ELF-1 (cell line): ENCODE measurements at places on chromosomes 7 and 10.

GRCh38 chr10:1229116-1229515 lies 172.9 kb downstream of the WDR37 start:
- DNase-seq, result no peak

DNA sequence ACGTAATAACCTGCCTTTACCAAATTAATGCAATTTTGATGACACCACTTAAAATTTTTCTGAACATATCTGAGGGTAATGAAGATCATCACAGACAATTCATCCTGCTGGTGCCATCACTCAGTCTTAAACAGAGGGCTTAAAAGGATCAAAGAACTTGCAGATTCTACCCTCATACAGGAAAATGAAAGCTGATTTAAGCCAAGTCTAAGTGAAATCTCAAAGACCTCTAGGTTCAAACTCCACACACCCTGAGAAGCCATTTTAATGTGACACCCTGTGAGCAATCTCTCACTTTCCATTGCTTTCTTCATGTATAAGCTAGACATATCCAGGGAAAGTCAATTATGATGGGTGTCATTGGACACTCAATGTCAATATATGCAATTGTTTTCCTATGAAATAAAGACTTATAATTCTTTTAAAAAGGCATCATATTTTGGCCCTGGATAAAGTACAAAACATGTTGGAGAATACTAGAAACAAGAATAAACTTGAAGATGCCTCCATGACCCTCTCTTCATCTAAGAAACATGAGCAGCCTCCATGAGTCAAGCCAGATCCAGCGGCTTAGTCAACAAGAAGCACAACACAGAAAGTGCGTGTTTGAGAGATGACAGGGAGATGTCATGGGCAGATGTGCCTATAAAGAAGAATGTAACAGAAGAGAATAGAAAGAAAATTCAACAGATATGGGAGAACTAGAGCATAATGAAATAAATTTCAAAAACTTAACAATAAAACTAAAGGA lies 291.9 kb downstream of the PARD3 start:
- no peak for DNase-seq

DNA sequence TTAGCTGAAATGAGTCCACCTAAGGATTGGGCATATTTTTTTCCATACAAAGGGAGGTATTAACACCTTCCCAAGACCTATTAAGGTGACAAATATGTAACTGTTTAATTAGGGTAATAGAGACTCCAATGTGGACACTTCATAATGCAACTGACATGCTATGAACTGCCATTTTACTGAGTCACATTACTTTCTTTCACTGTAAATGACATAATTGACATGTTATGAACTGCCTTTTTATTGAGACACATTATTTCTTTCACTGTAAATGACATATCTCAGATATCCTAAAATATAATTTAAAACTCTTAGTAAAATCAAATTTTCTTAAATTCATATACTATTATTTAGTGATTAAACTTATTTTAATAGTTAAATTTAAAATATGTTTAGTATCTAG lies 528.8 kb upstream of the PCDH15 start:
- no peak for DNase-seq

- no peak for DNase-seq
Observed at GRCh38 chr7:157008206-157009169, 2.0 kb downstream of the MNX1 start.

DNA sequence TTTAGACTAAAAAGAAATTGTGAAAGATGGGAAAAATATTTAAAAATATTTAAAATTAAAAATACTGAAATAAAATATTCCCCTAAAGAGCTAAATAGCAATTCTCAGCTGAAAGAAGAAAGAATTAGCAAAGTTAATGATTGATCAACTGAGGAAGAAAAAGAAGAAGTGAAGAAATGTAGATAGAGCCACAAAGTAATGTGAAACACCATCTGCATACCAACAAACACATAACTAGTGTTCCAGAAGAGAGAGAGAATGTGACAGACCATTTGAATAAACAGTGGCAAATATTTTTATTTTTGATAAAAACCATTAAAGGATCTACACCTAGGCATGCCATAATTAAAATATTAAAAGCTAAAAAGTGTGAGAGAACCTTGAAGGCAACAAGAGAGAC lies 784.5 kb upstream of the ZWINT start:
- DNase-seq, result no peak

GRCh38 chr7:32020551-32021159 lies 49.6 kb downstream of the PDE1C start:
- DNase-seq, result no peak

DNA sequence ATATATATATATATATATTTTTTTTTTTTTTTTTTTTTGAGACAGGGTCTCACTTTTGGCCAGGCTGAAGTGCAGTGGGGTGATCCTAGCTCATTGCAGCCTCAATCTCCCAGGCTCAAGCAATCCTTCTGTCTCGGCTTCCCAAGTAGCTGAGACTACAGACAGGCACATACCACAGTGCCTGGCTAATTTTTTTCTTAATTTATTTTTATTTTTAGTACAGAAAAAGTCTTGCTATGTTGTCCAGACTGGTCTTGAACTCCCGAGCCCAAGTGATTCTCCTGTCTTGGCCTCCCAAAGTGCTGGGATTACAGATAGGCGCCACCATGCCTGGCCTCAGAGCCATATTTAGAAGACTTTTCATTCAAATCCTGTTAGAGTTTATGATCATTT lies 79.6 kb downstream of the PRTFDC1 start:
- no peak for DNase-seq

GRCh38 chr10:71811351-71811750 lies 38.0 kb upstream of the VSIR start:
- no peak for DNase-seq

DNA sequence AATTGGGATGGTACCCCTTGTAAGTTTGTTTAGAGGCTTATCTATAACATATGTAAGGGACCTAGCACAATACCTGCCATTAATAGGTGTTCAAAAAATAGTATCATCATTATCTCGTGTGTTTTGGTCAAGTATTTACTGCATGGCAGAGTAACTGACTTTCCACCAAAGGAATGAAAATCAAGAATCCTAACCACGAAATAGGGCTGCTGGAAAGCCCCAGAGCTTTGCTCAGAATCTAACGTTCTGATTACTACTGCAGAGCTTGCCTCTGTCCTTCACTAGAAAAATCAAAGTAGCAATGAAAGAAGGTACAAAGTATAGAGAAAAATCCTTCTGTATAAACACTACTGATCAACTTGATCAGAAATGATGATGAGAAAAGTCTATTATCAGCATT lies 34.9 kb downstream of the DCLRE1C start:
- no peak for DNase-seq

GRCh38 chr10:16820421-16820820 lies 3.2 kb upstream of the RSU1 start:
- DNase-seq, result no peak

DNA sequence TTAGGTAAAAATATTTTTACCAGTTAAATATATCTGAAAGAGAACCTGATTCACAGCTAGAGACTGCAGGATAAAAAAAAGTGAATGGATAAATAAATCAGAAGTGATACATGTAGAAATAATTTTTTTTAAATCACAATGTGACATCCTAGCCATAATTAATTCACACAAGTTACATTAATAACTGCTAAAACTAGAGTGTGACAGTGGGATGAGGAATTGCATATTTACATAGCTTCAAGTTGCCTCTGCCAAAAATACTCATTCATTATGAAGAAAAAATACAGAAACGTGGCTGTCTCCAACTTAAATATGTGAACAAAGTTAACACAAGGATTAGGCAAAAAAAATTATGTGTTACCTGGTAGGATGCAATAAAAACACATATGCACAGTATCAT lies 473.5 kb upstream of the SEMA3A start:
- DNase-seq, result no peak
